ENCODE measurements at places on chromosomes 16 and 17.

- peak; percentile 82 for DNase-seq
These were observed 15.7 kb upstream of the SLC35B1 start for GRCh38 chr17:49723423-49723822.

- no peak for DNase-seq
These were observed 38.3 kb upstream of the PRSS54 start for GRCh38 chr16:58332997-58333700.

DNA sequence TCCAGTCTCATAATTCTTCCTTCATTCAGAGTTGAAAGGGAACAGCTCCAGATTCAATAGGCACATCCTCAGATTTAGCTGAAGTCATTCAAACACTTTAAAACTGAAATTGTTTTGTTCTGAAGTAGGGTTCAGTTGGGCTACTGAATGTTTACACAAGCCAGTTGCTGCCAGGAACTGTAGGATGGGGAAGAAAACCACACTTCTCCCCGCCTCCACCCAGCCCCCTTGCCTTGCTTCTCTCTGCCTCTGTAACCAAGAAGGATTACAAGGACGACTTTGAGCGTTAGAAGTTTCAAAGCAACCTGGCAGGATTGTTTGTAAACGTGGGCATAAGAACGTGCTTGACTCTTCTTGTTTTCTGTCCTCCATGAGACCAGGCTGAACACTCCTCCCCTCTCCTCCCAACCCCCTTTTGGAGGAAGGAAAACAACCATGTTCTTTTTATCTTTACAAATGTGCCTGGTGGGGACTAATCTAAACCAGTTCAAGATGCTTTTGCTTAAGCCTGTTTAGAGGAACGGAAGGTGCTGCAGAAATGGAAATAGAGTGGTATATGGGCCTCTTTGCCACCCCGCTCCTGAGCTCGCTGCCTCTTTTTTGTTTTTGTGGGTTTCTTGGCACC lies 287.9 kb downstream of the FTO start:
- peak; percentile 45 for DNase-seq

DNA sequence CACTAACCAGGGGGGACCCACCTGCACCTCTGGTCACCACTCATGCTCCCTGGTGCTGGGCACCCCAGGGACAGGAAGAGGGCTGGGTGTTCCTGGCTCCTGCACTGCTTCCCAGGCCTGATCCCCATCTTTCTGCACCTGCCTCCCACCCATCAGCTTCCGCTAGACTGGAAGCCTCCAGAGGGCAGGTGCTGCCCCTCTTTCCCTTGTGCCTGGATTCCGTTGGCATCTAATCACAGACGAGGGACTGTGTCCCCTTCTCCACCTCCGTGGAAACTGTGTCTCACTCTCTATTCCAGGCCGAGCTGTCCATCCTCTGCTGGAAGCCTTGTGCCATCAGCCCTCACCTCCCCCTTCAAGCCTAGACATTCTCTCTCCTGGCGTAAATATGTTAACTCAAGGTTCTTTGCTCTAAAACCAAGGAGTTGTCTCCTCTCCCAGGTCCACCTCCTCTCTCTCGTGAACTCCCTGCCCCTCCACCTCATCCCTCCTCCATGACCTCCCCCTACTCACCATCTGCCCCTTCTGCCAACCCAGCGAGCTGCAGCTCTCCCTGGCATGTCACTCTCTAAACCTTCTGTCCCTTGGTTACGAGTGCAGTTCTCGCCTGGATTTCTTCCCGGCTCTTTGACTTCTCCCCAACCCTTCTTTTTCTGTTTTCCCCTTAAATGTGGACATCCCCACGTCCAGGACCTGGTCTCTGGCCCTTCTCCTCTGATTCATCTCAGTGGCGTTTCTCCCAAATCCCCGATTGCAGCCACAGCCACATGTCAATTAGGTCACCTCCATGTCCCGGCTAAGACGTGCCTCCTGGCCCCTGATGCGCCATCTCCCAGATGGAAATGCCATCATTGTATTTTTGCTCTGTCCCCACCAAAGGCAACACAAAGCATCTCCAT lies 107.7 kb downstream of the SEC14L1 start:
- DNase-seq = no peak

GRCh38 chr17:8481089-8481488 lies 45.4 kb downstream of the NDEL1 start:
- DNase-seq = no peak

- no peak for DNase-seq
These were observed 136.0 kb upstream of the NOG start for GRCh38 chr17:56457501-56457900.

Measured in left hindlimb (tissue), 1 donor.